Urothelium cell line (cell line): ENCODE measurements at places on chromosomes 6 and 20.

DNA sequence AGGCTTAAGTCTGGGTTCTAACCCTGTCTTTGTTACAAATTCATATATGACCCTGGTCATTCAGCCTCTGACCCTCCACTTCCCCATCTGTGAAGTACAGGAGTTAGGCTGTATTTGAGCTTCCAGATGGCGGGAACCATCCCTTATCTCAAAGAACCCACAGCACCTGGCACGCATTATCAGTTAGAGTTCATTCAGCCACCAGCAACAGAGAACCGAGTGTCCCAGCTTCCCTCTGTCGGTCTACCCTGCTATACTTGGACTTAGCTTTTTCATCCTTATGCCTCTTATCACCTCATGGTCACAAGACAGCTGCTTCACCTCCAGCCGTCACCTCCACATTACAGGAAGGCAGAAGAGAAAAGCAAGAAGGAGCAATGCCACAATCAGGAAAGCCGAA, 147.8 kb downstream of the EYA2 start:
- DNase-seq: no peak

DNA sequence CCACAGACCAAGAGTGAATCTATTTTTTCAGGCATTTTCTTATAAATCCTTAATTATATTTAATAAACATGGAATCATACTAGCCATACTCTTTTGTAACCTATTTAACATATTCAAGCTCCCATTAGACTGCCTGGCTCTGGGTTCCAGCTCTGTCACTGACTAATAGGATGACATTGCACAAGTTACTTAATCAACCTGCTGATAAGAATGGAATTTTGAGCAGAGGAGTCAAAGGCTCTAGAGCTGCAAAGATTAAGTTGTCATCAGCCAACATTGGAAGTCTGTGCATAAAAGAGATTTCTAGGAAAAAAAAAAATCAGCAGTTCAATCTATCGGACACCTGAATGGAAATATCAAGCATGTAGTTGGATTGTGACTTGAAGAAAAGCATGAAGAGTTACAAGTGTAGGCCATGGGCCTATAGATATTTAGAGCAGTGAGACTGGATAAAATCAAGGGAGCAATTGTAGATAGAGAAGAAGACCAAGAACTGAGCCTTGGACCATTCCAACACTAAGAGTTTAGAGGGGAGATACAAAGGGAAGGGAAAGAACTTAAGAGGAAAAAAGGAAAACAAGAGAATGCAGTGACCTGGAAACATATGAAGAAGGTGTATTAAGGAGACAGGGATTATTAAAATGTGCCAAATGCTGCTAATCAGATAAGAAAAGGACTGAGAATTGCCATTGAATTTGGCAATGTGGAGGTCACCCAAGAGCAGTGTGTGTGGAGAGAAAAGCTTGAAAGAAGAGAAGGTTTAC, 11.0 kb upstream of the HINT3 start:
- no peak for DNase-seq

GRCh38 chr6:117481278-117481925, 1.1 kb upstream of the DCBLD1 start:
- DNase-seq: no peak

- DNase-seq: no peak
These were observed 1.1 kb upstream of the TGM2 start for GRCh38 chr20:38165966-38166702.

GRCh38 chr6:147058786-147059385, 145.3 kb upstream of the STXBP5 start:
- DNase-seq: no peak

DNA sequence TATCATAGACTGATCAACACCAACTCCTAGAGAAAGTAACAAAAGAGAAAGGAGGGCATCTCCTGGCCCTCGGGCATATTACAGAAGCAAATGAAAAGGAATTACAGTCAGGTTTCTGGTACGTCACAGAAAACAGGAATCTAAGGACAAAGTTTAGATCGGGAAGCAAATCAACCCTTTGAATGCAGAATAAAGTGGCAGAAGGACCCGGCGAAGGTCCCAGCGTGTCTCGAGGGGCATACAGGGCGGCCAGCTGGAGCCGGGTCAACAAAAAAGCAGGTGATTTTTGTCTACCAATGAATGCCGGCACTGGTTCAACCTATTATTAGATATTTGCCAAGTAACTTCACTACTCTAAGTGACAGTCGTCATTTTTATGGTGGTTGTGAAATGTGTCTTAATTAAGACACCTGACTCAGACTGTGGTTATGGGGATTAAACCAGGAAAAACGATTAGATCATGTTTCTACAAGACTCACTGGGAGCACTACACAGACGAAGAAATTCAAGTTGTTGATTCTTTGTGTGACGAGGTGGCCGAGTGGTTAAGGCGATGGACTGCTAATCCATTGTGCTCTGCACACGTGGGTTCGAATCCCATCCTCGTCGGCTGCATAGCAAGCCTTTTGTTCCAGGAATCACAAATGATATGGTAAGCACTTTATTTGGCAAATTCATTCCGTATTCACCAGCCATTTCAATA, 12.4 kb upstream of the ZSCAN9 start:
- peak; percentile 66 for DNase-seq

GRCh38 chr6:128696691-128697689, 176.6 kb upstream of the PTPRK start:
- peak; percentile 51 for DNase-seq

GRCh38 chr6:136757150-136757549, 35.1 kb downstream of the MAP3K5 start:
- no peak for DNase-seq

GRCh38 chr6:46510651-46511050, 19.4 kb upstream of the RCAN2 start:
- DNase-seq: no peak

DNA sequence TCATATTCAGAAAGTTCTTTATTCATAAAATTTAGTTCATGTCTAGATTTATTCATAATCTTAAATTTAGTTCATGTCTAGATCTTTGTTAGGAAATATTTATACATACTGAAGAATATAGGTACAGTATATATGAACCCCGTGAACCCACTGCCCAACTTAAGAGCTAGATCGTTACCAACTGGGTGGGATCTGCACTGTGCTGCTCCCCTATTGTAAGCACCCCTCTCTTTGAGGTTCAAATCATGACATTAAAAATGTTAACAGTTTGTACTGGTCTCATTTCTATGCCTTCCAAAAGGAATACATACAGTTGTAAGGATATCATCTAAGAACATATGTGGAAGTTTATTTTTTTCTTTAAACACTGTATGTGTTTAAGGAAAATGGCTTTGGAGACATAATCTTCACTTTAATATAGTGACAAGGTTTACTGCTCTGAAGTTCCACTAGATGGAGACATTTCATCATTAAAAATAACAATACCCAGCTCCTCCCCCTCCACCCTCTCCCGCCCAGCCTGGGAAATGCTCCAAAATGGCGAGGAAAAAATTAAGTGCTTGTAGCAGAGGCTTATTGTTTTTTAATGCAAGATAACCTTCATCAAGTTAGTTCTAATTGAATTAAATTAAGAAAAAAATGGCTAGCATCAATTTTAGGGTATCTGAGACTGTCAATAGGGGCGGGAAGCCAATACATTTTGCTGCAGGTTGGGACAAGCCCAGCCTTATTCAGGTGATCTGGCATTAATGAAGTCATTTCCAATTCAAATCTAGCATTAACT, 104.1 kb upstream of the TRAF3IP2 start:
- DNase-seq: peak; percentile 59

DNA sequence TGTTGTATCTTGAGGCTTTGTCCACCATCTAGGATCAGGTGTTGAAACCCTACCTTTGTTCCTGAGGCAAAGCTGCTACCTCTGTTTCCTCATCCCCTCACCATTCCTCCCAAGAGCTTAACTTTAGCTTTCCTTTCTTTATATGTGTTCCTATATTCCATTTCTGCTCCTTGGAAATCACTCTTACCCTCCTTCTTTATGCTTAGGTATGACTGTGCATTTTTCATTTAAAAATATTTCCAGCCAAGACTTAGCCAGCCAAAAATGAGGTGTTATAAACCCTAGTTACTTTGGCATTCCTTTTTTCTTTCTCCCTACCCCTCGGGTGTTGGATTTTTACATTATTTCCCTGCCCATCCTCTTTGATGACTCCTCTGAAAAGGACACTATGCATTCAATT, 57.7 kb downstream of the TSBP1 start:
- DNase-seq: no peak

DNA sequence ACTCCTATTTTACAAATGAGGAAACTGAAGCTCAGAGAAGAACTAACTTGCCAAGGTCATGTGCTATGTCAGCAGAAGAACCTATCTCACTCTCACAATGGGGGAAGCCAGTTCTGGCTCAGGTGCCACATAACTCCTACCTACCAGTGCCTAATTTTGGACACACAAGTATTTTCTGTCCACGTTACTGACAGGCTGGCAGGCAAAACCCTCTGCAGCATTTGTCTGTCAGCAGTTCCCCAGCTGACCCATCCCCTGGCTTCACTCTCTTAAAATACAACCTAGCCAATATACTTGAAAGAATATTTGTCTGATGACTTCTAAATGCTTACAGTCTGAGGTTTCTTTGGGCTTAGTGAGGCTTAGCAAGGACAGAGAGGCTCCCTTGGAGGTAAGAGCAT, 15.5 kb downstream of the GSS start:
- no peak for DNase-seq

GRCh38 chr6:158703837-158704822, 54.3 kb downstream of the SYTL3 start:
- peak; percentile 88 for DNase-seq

DNA sequence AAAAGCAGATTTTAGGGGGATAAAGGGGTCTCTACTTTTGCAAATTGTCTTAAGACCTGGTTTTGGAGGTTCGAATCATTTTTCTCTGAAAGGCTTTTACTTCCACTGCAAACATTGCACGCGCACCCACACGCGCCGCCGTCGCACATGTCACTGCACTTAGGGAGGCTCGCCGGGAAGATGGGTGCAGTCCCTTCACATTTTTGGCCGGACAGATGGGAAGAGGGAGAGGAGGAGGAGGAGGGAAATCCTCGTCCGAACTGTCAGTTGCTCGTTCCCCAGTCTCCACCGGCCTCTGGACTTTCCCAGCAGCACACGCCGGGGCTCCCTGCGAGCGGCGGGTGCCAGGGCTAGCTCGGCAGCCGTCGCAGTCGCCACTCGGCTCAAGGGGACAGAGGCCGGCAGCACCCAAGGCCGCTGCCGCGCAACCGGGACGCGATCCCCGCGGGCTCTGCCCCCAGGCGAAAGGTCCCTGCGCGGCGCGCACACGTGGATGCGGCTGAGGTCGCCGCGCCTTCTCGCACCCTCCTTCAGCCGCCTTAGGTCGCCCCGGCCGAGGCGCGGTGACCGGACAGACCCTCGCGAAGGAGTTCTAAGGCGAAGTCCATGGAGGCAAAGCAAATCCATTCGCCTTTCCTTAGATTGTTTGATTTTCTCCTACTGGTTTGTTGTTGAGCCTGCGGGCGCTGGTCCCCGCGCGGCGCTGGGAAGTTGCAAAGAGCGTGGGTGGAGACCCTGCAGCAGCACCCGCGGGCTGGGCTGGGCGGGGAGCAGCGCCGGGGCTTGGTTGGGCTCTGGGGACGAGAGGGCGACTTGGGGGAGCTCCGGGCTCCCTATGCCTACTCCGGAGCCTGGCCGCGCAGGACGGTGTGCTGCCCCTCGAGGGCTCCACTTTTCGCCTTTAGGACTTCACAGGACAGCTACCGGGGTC, 1.2 kb downstream of the MYB start:
- DNase-seq: peak; percentile 19

GRCh38 chr6:168192195-168192900, 113.3 kb upstream of the FRMD1 start:
- DNase-seq: no peak

DNA sequence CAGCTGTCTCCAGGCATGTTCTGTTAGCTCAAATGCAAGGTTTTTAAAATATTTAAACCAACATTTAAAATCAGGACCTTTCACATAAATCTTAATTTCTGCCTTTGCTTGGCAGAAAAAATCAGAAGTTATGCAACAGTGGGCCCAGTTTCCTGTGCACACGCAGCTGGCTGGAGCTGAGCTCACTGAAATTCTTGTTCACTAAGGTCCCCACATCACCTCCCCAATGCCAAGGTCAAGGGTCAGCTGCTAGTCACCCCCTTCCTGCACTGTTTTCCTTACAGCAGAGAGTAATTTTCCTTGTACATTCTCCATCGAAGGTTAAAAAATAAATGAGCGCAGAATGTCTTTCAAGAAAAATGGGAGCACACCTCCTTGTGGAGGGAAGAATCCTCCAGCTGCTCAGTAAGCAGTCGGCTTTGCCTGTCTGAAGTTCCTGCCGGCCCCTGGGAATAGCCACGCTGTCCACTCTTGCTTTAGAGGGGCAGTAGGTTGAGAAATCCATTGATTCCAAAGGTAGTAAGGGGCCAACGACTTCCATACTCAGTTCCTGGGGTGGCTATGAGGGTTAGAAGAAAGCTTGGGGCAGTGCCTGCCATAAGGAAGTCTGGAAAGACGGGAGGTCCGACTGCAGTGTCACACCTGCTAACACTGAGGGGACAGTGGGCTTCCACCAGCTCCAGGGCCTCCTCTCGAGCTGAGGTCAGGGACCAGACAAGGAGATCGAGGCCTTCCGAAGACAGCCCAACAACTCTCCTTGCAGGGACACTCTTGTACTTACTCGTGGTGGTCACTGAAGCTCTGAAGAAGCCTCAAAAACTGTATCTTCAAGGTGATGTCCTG, 56.8 kb downstream of the MYH7B start:
- no peak for DNase-seq

- DNase-seq: no peak
These were observed 33.8 kb downstream of the TNFAIP3 start for GRCh38 chr6:137900815-137901214.

- no peak for DNase-seq
These were observed 22.4 kb upstream of the SLC9A8 start for GRCh38 chr20:49790077-49790798.

DNA sequence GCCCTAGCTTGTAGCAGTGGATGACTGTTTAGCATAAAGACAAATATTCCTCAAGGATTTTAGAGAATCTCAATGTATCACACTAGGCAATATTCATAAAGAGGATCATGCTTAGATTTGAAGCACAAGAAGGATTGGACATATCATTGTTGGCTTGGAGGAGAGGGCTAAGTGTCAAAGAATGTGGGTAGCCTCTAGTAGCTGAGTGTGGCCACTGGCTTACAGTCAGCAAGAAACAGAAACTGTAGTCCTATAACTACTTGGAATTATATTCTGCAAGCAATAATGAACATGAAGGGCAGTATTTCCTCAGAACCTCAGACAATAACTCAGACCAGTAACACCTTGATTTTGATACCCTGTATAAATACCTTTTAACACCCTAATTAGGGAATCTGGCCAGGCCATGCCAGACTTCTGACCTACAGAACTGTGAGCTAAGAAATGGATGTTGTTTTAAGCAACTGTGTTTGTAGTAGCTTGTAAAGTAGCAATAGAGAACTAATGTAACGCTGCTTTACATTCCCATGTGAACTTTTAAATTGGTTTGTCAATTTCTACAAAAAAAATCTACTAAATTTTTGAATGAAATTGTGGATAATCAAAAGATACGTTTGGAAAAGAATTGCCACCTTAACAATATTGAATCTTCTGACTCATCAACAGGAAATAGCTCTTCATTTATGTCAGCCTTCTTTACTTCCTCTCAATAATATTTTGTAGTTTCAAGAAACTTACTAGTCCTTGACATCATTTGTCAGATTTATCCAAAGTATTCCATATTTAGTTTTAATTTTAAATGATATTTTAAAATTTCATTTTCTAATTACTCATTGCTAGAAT, 65.2 kb upstream of the RSPO3 start:
- DNase-seq: no peak
